ENCODE measurements at places on chromosomes 16 and 17.

DNA sequence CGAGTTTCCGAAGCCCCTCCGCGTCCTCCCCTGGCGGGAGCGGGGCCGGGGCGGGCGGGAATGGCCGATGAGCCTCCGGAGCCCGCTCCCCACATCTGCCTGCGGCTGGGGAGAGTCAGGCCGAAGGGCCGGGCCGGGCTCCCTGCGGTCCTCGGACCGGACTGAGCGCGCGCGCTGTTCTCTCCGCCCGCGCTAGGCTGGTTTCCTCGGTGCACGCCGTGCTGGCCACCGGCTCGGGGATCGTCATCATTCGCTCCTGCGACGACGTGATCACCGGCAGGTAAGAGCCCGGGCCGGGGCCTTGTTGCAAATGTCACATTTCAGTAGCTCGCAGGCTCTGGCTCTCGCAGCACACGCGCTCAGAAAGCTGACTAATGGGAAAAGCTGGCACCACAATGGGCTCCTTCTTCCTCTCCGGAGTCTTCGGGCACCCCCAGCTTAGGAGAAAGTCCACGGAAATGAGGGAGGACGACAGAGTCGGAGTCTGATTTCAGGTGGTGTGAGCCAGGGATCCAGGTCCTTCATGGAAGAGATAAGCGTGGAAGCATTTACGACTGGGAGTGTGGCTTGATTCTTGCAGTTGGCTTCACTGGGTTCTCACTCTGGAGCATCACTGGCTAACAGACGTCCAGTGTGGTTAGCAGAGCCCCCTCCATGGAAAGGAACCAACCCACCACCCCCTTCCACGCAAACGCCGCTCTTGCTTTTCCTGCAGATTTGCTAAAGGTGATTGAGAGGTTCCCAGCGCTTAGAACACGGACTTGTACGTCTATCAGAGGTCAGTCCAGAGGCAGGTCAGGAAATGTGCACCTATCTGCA, 715 bp downstream of the TLCD3A start:
- no peak for DNase-seq

DNA sequence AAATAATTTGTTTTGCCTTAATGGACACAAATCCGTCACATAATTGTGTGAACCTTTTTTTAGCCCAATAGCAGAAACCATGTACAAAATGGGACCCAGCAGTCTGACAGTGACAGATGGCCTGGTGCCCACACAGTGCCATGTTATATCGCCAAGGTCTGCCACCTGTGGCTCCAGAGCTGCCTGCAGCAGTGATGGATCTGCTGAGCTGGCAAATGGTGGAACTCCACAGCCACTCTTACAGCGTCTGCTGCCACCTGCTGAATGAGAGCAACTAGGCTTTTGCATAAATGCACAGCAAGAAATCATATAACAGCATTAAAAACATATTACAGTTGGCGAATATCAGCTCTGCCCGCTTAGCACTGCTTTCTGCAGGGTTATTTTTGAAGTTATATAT, 59.4 kb downstream of the NUP93 start:
- DNase-seq = no peak

GRCh38 chr16:89922884-89923639, at the start of gene TUBB3:
TSS of gene TUBB3 (plus strand) at chr16:89923342. CDS start at chr16:89923402, 60 bp downstream.
- DNase-seq = no peak

- no peak for DNase-seq
These were observed 6.8 kb downstream of the CDK10 start for GRCh38 chr16:89693289-89693731.

DNA sequence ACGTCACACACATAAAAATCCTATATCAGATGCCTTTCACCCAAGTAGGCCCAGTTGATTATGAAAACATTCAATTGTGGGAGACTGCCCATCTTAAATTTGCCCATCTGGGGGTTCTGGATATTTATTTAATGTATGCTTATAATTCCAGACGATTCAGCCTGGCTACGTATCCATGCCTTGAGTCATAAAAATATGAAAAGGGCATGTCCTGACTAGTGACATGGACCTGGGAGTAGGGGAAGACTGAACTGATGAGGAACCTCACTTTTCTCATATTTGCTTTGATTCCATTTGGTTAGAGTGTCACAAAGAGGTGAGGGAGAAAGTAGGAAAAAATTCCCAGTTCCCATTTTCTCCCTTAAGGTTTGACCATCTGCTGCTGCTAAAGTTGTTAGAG, 122.5 kb upstream of the GNAO1 start:
- DNase-seq = no peak

DNA sequence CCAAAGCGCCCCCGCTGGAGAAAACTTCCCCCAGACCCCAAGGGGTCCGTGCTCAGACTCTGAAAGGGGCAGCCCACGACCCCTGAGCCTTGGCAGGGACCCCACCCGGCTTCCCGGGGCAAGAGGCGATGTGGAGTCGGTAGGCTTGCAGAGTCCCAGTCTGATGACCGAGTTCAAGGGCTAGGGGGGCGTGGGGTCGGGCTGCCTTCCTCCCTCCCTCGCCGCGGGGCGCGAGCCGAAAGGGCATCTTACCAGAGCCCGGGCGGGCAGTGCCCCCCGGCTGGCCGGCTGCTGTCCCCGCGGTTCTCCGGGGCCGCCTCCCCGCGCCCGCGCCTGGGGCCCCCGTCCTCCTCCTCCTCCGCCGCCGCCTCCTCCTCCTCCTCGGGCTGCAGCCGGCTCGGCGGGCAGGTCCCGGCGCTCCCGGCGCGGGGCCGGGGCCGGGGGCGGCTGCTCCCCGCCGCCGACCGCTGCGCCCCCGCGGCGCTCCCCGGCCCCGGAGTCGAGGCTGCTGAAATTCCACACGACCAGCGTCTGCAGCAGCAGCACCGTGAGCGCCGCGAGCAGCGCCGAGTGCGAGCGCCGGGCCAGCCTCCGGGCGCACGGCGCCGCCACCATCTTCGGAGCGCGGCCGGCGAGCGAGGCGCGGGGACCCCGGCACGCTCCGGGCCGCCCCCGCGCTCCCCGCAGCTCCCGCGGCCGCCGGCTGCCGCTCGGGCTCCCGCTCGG, 415 bp downstream of the XYLT1 start:
- no peak for DNase-seq

- DNase-seq = no peak
These were observed 48.0 kb upstream of the ZFHX3 start for GRCh38 chr16:73095885-73096421.

DNA sequence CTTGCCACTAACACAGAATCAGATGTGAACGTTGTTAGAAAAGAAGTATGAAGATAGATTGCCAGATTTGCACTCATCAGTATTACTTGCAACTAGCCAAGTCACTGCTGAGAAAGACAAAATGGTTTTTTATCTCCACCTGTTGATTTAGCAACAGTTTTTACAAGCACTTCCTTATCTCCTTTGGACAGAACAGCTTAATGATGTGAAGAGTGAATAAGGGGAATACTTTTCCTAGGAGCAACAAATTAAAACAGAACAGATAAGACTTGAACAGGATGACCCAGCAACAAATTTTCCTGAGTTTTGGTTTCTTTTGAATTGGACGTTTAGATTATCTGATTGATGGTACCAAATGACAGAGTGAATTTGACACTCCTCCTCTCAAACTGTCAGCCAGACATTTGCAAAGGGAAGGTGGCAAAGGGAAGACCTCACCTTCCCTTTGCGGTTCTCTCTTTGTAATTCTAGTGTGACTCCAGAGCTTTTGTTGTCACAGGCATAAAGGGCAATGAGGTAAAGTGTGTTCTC, 130.6 kb downstream of the NLK start:
- no peak for DNase-seq

DNA sequence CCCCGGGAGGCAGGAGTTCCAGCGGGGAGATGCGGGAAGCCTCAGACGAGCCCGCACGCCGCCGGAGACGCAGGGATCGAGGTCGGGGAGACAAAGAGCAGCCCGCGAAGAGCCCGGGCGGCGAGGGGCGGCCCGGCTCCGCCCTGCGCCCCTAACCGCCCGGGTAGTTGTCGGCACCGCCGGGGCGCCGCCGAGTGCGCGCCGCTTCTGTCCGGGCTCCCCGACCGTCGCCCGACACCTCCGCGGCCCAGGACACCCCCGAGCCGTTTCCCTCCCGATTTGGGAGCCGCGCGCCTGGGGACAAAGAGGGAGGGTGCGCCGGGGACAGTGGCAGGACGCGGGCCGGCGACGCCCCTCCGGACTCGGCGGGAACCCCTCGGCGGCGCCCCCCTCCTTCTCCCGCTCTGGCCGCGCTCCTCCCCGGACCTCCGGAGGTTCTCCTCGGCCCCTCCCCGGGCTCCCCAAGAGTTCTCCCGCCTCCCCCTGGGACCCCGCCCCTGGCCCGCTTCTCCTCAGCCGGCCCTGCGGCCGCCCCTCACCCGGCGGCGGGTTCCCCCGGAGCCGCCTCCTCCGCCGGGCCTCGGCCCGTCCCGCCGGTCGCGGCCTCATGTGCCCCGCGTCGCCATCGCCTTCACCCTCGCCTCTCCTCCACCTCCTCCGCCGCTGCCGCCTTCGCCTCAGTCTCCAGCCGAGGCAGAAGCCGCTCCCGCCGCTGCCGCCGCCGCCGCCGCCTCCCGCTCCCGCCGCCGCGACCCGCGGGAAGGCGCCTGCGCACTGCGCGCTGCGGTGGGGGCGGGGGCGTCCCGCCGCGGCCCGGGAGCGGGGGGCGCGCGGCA, at the start of gene GJC1:
Gene GJC1 (minus strand): TSS at position 765 of the 836 bp plus-strand sequence. CDS start 24,470 bp downstream, outside the sequence.
- no peak for DNase-seq

DNA sequence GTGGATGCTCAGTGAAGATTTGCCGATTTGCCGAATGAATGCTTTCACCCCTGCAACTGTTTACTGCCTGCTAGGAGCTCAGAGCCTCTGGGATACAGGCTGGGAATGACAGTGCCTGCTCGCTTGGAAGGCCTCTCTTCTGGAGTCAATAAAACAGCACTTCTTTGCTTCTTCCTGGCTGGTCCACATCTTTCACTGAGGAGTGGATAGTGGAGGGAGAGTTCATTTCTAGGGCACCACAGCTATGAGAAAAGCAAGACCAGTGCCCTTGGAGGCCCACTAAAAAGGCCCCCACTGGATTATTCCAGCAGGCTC, 3.1 kb upstream of the USP7 start:
- no peak for DNase-seq

- peak; percentile 66 for DNase-seq
These were observed 985 bp upstream of the FZD2 start for GRCh38 chr17:44556166-44556831.

DNA sequence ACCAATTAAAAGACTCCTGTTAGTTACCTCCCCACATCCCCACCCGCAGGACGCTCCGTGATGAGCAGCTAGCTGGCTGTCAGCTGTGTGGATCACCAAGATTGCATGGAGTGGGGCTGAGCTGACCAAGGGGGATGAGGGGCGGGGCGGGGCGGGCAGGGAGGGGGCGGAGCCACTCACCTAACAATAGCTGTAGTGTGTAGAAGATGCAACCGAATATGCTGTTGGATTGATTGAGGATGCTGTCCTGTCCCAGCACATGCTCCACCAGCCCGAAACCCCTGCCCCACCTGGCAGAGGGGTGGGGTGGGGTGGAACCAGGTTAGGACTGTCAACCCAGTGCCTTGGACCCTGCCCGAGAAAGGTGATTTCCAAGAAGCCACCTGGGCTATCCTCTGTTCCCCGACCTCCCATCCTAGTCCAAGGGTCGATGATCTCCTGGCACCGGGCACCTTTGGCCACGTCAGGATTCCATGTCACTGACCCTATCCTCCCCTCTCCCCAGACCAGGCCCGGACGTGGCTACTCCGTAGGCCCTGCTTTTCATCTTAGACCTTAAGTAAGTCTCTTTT, 1.4 kb downstream of the VKORC1 start:
- DNase-seq = no peak

GRCh38 chr17:33154869-33155455, 138.1 kb downstream of the ASIC2 start:
- DNase-seq = no peak

- DNase-seq = no peak
These were observed 2.2 kb downstream of the HAGHL start for GRCh38 chr16:728890-729744.

DNA sequence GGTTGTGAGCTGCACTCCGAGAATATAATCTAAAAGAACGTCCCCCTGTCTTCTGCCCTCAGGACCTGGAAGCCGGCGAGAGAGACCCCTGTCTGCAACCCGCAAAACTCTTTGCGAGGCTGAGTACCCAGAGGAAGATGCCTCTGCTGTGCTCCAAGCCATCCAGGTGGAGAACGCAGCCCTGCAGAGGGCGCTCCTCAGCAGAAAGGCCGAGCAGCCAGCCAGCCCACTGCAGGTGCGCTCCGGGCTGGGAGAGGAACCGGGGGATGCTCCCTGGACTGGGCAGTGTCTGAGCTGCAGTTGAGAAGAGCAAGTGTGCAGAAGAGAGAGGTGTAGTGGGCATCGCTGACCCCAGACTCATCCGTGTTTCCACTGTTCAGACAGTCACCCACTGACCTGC, 148.3 kb downstream of the KATNIP start:
- DNase-seq = no peak

DNA sequence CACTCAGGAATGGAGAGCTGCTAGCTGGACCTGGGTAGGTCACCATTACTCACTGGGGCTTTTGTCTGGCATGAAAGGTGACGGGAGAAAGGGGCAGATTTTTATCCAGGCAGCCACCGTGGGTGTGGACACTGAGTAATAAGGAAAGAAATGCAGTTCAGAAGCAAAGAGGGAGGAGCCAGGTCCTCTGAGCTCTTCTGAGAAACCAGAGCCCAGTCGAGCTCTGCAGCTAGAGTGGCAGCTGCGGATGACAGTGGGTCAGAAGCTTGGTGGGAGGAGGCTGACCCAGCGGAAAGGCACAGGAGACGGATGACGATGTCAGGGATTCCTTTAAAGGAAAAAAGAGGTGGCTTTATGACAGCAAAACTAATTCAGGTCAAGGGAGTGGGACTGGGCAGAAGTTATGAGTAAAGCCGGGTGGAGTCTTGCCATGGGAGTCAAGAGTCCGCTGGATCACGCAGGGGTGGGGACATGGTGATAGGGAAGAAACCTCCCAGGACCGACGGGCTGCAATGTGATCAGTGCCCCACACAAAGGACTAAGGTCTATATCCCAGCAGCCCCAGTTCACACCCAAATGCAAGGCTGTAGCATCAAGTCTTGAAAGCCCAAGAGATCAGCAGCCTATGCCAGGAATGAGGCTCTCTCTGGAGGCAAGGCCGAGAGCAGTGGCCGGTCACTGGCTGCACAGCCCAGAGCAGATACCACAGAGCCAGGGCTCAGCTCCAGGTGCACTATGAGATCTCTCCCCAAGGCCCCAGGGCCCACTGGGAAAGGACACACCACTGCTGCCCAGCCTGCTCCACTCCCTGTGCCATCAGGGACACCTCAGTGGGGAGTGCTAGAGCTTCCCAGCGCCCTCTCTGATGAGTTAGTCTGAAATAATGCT, 6.3 kb upstream of the MNT start:
- DNase-seq = peak; percentile 63

DNA sequence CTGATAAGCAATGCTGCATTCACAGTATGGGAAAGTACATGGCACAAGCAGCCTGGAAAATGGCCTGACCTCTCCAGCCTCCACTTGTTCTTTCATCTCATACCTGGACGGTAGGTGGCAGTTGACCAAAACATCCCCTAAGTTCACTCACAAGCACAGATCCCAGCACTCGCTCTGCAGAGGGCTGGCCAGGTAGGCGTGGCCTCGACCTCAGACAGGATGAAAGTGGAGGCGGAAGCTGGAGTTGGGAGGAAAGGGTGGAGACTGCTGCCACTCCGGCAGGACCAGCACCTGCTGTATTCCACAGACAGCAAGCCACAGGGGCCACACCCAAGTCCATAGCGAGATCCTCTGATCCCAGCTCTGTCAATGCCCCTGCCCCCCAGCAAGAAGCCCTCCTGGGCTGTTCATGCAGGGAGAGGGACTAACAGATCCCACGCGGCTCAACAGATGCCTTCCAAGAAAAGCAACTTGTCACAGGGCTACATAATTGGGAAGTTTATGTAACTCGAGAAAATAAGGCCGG, 31.3 kb downstream of the ZCCHC14 start:
- peak; percentile 43 for DNase-seq

- no peak for DNase-seq
These were observed 542 bp downstream of the GUCY2D start for GRCh38 chr17:8002721-8003593.

Measured in urinary bladder (tissue), 4 donors.